ENCODE measurements at places on chromosomes 16 and 17.

- DNase-seq, result no peak
These were observed 52.3 kb downstream of the RPGRIP1L start for GRCh38 chr16:53651357-53651756.

- no peak for DNase-seq
These were observed 3.7 kb downstream of the DYNLL2 start for GRCh38 chr17:58086953-58087352.

GRCh38 chr16:15492091-15492740 is 57.8 kb downstream of the BMERB1 start:
- DNase-seq, result no peak

GRCh38 chr16:12207939-12208338 is 231.4 kb downstream of the SNX29 start:
- DNase-seq, result no peak

DNA sequence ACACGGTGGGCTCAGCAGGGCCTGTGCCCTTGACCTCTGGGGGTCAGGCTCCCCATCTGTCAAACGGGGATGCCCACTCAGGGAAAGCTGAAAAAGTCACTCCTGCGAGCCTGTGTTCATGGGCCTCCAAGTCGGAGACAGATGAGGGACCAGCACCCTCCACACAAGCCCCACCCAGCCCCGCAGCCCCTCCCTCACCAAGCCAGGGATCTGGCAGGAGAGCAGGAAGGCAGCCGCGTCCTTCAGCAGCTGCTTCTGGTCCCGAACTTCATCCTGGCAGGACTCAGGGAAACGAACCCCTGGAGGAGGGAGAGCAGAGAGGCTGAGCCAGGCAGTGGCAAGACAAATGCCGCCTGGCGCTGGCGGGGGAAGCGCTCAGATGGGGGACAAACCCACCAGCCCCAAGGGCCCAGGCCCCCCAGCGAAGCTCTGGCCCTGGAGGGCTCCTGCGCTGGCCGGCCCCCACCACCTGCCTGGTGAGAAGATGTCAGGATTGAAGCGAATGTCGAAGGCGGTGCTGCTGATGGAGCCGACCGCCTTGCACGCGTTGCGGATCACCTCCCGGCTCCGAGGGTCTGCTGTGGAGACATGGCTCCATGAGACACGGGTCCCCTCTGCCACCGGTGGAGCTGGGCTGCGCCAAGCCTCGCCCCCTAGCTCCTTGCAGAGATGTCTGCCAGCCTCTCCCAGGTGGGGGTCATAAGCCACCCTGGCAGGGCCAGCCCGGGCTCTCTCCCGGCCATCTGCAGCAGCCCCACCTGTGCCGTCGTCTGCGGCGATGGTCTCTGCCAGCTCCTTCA is 15.4 kb downstream of the CLUH start:
- DNase-seq, result no peak
